ENCODE measurements at places on chromosomes 4 and X. TPM values are rescaled to one million over a fixed set of nuclear protein-coding genes. Genes with fewer than 3 reads are reported as not detected.
A peak's percentile ranks its signal among the peaks of the same experiment; 100 is the strongest.

- DNase-seq: no peak
These were observed 38.8 kb upstream of the TRPC5OS start for GRCh38 chrX:111837197-111837596.

- no peak for DNase-seq
These were observed 29.6 kb upstream of the KCNE5 start for GRCh38 chrX:109654516-109655109.

RBM46 gene
- not detected for total RNA-seq

DNA sequence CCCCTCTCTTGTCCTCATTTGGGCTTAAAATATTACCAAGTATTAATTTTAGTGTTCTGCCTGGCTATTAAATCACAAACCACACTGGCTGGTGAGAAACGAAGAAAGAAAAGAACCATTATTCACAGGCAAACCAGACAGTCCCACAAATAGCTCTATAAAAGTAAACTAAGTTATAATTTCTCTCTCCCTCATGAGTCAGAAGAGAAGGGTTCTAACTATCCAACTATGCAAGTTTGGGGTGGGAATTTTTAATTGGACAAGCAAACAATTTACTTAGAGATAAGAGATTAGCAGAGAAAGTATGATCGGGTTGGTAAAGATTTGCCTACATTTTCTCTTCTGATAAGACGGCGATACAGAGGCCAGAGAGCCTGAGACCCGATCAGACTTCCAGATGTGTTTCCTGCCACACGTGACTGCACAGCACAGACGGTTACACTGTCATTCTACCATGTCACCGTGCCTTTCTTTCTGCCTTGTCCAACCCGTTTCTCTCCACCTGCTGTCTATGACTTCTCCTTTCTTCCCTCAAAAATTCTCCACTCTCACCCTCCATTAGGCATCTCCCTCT is 52.3 kb downstream of the MEPE start:
- no peak for DNase-seq

- no peak for DNase-seq
These were observed 9.1 kb upstream of the ARHGEF38 start for GRCh38 chr4:105543346-105543745.

GRCh38 chr4:26217961-26218676 is 102.7 kb upstream of the RBPJ start:
- no peak for DNase-seq

SPINK2 gene
- total RNA-seq: not detected

DNA sequence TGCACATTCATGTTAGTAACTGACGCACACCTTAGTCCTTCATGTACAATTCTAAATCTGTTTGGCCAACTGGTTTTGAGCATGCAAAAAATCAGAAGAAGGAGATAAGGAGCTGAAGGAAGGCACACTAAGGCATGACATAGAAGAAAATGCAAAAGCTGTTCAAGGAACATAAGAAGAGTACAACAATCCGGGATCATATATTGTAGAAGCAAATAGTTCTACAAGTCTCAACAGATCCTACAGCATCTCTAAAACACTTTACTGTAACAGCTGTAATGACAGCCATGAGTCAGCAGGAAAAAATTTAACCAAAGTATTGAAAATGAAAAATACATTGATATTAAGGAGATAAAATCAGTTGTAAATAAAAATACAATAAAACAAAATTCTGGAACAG is 57.7 kb downstream of the KLHL13 start:
- DNase-seq: no peak

CCSER1 gene
- 5.2 TPM for total RNA-seq

- peak; percentile 82 for DNase-seq
These were observed 162.3 kb upstream of the MAMLD1 start for GRCh38 chrX:150200820-150201287.

DNA sequence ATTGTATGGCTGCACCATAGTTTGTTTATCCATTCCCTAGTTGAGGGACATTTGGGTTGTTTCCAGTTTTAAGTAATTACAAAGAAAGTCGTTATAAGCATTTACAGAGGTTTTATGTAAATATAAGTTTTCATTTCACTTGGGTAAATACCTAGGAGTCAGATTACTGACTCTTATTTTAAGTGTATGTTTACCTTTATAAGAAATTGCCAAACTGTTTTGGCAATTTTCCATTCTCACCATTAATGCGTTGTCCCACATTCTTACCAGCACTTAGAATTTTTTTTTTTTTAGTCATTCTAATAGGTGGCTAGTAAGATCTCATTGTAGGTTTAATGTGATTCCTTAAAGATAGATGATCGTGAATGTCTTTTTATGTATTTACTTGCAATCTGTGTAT is 121.5 kb upstream of the NR3C2 start:
- no peak for DNase-seq

CPE gene
- 45.3 TPM for total RNA-seq

DNA sequence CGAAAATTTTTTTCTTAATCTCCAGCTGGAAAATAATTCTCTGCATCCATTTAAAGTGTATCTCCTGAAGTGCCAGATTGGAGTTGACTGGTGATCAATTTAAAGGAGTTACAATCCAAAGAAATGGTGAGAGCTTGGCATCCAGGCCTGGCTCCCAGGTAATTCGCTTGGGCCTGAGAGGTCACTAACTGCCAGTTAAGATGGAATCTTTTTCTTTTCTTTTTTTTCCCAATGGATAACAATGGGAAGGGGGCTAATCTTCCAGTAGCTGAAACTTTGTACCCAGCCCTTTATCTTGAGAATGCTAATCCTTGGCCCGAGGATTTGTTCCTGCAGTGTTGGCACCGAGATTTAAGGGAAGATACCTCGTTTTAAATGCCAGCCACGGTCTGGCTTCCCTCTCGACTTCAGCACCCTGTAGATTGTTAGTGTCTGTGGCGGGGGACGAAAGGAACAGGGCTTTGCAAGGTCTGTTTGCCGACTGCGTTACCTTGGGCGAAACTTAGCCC is 13.3 kb upstream of the PITX2 start:
- DNase-seq: no peak

GPAT3 gene
- 23.1 TPM for total RNA-seq

GRCh38 chr4:1490654-1491327 is 84.5 kb upstream of the NKX1-1 start:
- DNase-seq: no peak

- DNase-seq: no peak
These were observed 202.0 kb downstream of the RRAGB start for GRCh38 chrX:55919367-55920221.

GRCh38 chrX:68238568-68238967 is 194.7 kb downstream of the OPHN1 start:
- DNase-seq: no peak
